ENCODE measurements at places on chromosomes 16 and 17. TPM values are rescaled to one million over a fixed set of nuclear protein-coding genes. Genes with fewer than 3 reads are reported as not detected.

DNA sequence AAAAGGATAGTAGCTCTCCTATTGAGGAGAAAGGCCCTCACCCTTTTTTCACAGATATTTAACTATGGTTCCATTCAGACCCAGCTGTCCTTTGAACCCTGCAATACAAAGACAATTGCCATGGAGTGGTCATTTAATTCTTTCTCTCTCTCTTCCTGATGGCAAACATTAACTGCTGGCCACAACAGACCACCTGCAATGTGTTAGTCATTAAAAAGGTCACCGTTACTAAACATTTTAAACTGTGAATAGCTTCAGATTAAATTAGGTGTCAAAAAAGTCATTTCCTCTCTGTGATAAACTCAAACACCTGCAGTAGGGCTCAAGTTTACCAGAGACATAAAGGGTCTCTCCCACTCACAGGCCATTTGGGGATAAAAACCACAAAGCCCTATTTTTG lies 697.2 kb downstream of the TOX3 start:
- H3K36me3 ChIP-seq, result no peaks in the 10 kb centered on the region
- no peaks in the 10 kb centered on the region for H3K27me3 ChIP-seq
- no peak for DNase-seq
- H3K27ac ChIP-seq, result no peak overlapping the region
- no peak overlapping the region for H3K4me3 ChIP-seq

TP53TG3F gene
- not detected for polyA plus RNA-seq

DNA sequence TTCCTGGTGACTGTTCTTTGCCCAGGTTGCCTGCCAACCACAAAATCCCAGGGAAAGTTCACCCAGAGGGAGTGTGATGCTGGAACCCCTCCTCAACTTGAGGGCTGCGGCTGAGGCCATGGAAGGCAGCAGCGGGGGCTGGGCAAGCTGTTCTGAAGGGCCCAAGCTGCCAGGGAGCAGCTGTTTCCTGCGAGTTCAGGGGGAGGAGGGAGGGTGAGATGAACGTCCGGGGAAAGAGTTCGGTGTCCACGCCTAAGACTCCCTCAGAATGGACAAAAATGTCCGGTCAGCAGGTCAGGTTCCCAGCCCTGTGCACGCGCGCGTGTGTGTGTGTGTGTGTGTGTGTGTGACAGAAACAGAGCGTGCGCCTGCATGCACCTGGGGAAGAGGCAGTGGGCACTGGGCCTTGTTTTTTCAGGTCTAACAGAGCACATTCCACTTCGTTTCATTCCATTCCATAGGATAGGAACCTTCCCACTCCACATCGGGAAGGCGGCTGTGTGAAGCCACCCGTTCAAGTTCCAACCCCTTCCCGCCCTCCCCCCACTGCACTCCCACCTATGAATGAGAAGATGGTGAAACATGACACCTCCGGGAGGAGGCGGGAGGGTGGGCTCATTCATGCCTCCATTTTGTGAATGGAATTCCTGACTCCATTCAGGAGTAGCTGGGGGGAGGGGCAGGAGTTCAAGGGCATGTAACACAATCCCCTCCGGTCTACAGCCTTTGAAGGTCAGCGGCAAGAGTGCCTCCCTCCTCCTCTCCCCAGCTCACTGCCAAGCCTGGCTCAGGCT lies 15.7 kb downstream of the ETV4 start:
- H3K27ac ChIP-seq, result peak overlapping the region; percentile 83
- H3K4me3 ChIP-seq, result peak overlapping the region; percentile 1
- H3K4me1 ChIP-seq, result peaks cover 23% of the 10 kb centered on the region
- no peaks in the 10 kb centered on the region for H3K27me3 ChIP-seq
- peak; percentile 92 for DNase-seq

SKAP1 gene
- not detected for polyA plus RNA-seq

RPAIN gene
- 39.3 TPM for polyA plus RNA-seq

NOTUM gene
- not detected for polyA plus RNA-seq

DNA sequence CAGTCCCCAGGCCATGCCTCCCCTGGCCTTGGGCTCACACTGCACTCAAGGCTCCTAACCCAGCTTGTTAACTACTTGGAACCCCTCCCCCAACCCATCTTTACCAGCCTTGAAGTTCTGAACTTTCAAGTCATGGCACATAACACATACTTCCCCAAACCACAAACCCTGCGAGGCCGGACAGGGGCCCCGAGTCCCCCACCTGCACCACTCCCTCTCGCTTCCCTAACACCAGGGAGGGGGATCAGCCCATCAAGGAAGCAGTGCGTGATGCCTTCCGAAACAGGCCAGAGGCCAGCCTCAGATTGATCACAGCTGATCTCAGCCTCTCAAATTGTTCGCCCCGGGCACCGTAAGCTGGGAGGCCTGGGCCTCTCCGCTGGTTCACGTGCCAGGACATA lies 3.0 kb upstream of the NLRC3 start:
- H3K4me3 ChIP-seq, result no peak overlapping the region
- H3K36me3 ChIP-seq, result no peaks in the 10 kb centered on the region
- no peak for DNase-seq

GRCh38 chr17:48159232-48159631 lies 51.7 kb downstream of the SNX11 start:
- H3K4me1 ChIP-seq, result no peaks in the 10 kb centered on the region
- H3K4me3 ChIP-seq, result no peak overlapping the region
- H3K27ac ChIP-seq, result no peak overlapping the region
- DNase-seq, result no peak
- peaks cover 2% of the 10 kb centered on the region for H3K27me3 ChIP-seq
- H3K36me3 ChIP-seq, result no peaks in the 10 kb centered on the region

WIPF2 gene
- 8.4 TPM for polyA plus RNA-seq

ATAD5 gene
- polyA plus RNA-seq, result 0.54 TPM

TMEM238L gene
- not detected for polyA plus RNA-seq

CACNG4 gene
- not detected for polyA plus RNA-seq

- H3K4me1 ChIP-seq, result peaks cover 19% of the 10 kb centered on the region
- H3K4me3 ChIP-seq, result no peak overlapping the region
- H3K27me3 ChIP-seq, result no peaks in the 10 kb centered on the region
- peak overlapping the region; percentile 72 for H3K27ac ChIP-seq
- no peaks in the 10 kb centered on the region for H3K36me3 ChIP-seq
These were observed 31.7 kb upstream of the ETV4 start for GRCh38 chr17:43577664-43578403.

DNA sequence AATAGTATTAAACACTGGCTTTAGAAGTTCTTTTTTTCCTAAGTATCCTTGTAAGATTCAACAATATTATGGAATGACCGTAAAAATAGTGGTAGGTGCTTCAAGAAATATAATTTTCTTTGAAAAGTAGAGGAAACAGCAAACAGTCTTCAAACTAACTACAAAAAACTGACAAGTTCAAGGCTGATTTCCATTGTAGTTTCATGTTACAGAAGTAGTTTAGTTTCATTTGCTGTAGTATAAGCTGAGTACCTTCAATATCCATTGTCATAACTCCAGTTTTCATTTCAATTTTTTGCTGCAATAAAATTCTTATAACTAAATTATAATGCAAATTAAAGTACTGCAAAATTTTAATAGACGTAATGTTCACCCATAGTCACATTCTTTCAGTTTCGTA lies 19.3 kb downstream of the PHKB start:
- H3K27ac ChIP-seq, result no peak overlapping the region
- H3K27me3 ChIP-seq, result no peaks in the 10 kb centered on the region
- H3K4me1 ChIP-seq, result no peaks in the 10 kb centered on the region
- H3K36me3 ChIP-seq, result no peaks in the 10 kb centered on the region
- no peak for DNase-seq
- H3K4me3 ChIP-seq, result no peak overlapping the region

GRCh38 chr16:77157346-77158058 lies 33.5 kb upstream of the MON1B start:
- H3K27me3 ChIP-seq, result peaks cover 1% of the 10 kb centered on the region
- H3K36me3 ChIP-seq, result no peaks in the 10 kb centered on the region
- no peaks in the 10 kb centered on the region for H3K4me1 ChIP-seq
- H3K27ac ChIP-seq, result no peak overlapping the region
- no peak overlapping the region for H3K4me3 ChIP-seq

PLA2G10 gene
- polyA plus RNA-seq, result 0.18 TPM

DNA sequence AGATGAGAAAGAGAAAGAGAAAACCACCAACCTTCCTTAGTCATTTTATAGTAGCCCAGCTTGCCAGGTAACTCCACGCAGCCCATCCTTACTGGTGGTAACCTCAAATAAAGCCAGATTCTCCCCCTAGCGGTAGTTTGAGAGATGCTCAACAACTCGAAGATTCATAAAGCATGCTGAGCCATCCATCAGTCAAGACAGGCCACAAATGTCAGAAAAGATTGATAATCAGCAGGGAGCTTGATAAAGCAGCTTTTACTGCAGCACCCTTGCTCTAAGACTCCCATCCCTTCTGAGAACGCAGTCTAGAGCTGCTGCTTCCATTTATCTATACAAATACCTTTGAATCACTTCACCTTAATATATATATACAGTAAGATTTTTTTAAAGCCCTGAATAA lies 451.5 kb upstream of the HSBP1 start:
- H3K27me3 ChIP-seq, result no peaks in the 10 kb centered on the region
- no peak overlapping the region for H3K4me3 ChIP-seq
- no peaks in the 10 kb centered on the region for H3K4me1 ChIP-seq
- H3K36me3 ChIP-seq, result no peaks in the 10 kb centered on the region
- no peak overlapping the region for H3K27ac ChIP-seq

OTOP2 gene
- polyA plus RNA-seq, result not detected

- H3K4me3 ChIP-seq, result no peak overlapping the region
- no peaks in the 10 kb centered on the region for H3K4me1 ChIP-seq
- no peaks in the 10 kb centered on the region for H3K27me3 ChIP-seq
- no peak overlapping the region for H3K27ac ChIP-seq
These were observed 15.9 kb upstream of the TBX2 start for GRCh38 chr17:61383689-61384201.

GRCh38 chr16:88665148-88665547 lies 2.3 kb upstream of the MVD start:
- peaks cover 20% of the 10 kb centered on the region for H3K4me1 ChIP-seq
- H3K27me3 ChIP-seq, result no peaks in the 10 kb centered on the region
- H3K4me3 ChIP-seq, result no peak overlapping the region
- peak; percentile 88 for DNase-seq

- H3K36me3 ChIP-seq, result no peaks in the 10 kb centered on the region
- H3K27me3 ChIP-seq, result no peaks in the 10 kb centered on the region
- no peak for DNase-seq
- no peak overlapping the region for H3K27ac ChIP-seq
- no peak overlapping the region for H3K4me3 ChIP-seq
- peaks cover 10% of the 10 kb centered on the region for H3K4me1 ChIP-seq
These were observed 35.8 kb downstream of the LRRC75A start for GRCh38 chr17:16455997-16456741.

ACSM2B gene
- 0.07 TPM for polyA plus RNA-seq

- H3K27ac ChIP-seq, result no peak overlapping the region
- H3K36me3 ChIP-seq, result no peaks in the 10 kb centered on the region
- H3K4me3 ChIP-seq, result no peak overlapping the region
- no peaks in the 10 kb centered on the region for H3K4me1 ChIP-seq
- H3K27me3 ChIP-seq, result no peaks in the 10 kb centered on the region
- no peak for DNase-seq
These were observed 1884.8 kb downstream of the TP53TG3F start for GRCh38 chr16:35344012-35344762.

All from endothelial cell of umbilical vein (primary cell).